PC-3 (cell line): ENCODE measurements at places on chromosomes 7 and 10. TPM values are rescaled to one million over a fixed set of nuclear protein-coding genes. Genes with fewer than 3 reads are reported as not detected.

DNA sequence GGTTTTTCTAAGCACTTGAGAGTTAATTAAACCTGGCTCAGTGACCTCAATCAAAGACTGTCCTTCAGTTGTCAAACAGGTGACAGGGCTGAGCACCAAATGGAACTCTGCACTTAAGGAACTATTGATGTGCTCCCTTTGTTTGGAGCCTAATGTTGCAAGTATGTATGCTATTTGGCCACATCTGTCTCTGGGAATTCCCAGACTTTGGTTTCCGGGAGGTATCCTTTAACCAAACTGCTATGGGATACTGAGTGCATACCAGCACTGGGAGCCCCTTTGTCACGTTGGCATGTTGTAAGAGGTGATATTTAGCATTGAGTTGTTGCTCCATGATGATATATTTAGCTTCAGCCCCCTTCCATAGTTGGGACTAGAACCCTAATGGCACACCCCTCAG is 25.2 kb downstream of the ASZ1 start:
- DNase-seq = no peak
- 0 out of 2 replicates have a peak, but pooled peaks cover 3% of the 10 kb centered on the region for H3K27me3 ChIP-seq
- H3K4me1 ChIP-seq = no peaks in the 10 kb centered on the region
- no peak overlapping the region for H3K27ac ChIP-seq
- no peak overlapping the region for H3K4me3 ChIP-seq
- H3K36me3 ChIP-seq = no peaks in the 10 kb centered on the region

GRCh38 chr10:49368256-49368655 is 27.6 kb downstream of the DRGX start:
- no peak for DNase-seq
- no peaks in the 10 kb centered on the region for H3K4me1 ChIP-seq
- no peak overlapping the region for H3K27ac ChIP-seq
- H3K36me3 ChIP-seq = no peaks in the 10 kb centered on the region
- H3K4me3 ChIP-seq = no peak overlapping the region

- H3K27me3 ChIP-seq = no peaks in the 10 kb centered on the region
- peak; percentile 99 for DNase-seq
- peak overlapping the region; percentile 93 for H3K27ac ChIP-seq
These were observed 216.8 kb upstream of the CCDC6 start for GRCh38 chr10:60123172-60123571.

GRCh38 chr10:31401287-31401686 is 82.3 kb downstream of the ZEB1 start:
- no peaks in the 10 kb centered on the region for H3K36me3 ChIP-seq
- no peak overlapping the region for H3K4me3 ChIP-seq
- no peaks in the 10 kb centered on the region for H3K27me3 ChIP-seq
- DNase-seq = peak; percentile 65
- H3K27ac ChIP-seq = no peak overlapping the region

GRCh38 chr10:89426230-89426868 is 12.0 kb downstream of the IFIT5 start:
- peak; percentile 74 for DNase-seq
- H3K4me3 ChIP-seq = no peak overlapping the region
- H3K4me1 ChIP-seq = peaks cover 26% of the 10 kb centered on the region
- no peaks in the 10 kb centered on the region for H3K36me3 ChIP-seq

DNA sequence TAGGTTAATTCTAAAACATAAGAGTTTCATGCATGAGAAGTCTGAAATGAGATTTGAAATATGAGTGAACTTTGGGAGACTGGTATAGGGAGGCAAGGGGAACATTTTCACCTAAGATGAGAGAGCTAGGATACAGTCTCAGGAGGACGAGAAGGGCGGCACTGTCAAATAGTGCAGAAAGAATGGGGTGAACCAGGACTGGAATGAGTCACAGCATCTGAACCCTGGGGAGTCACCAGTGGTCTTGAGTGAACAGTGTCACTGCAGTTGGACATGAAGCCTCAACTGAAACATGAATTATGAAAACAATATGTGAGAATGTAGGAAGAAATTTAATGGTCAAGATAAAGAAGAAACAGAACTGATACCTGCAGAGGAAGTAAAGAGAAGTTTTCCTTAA is 33.8 kb downstream of the GNG11 start:
- no peak for DNase-seq
- no peaks in the 10 kb centered on the region for H3K27me3 ChIP-seq
- no peak overlapping the region for H3K4me3 ChIP-seq
- H3K27ac ChIP-seq = no peak overlapping the region
- peaks cover 13% of the 10 kb centered on the region for H3K4me1 ChIP-seq
- H3K36me3 ChIP-seq = no peaks in the 10 kb centered on the region

- H3K27ac ChIP-seq = no peak overlapping the region
- no peak for DNase-seq
These were observed 181.9 kb upstream of the VSTM2A start for GRCh38 chr7:54360075-54360840.

DNA sequence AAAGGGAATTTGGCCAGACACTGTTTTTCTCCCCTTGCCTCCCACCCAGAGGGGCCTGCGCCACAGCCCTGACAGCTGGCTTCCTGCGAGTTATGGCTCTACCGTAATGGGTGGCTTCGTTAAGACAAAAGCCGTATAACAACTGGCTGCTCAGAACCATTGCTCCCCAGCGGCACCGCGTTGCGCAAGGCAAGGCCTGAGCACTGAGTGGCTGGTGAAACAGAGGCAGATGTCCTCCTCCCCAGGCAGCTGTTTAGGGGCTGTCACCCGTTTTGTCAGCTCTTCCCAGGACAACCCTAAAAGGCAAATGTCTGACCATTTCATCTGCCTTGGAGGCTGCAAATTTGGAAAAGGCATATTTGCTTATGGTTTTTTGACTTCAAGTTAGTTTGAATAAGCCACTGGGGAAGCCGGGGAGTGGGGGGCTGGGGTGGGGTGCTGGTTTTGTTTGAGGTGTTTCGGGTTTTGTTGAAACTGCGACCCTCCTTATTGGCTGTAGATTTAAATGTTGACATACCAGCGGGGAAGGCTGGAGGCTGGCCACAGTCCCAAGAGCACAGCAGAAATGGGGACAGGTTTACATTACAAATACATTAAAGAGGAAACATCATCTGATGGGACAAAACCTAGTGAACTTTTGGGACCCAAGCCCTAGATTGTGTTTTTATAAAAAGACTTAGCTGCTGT is 681 bp upstream of the SPOCK2 start:
- DNase-seq = no peak
- H3K27ac ChIP-seq = no peak overlapping the region
- no peaks in the 10 kb centered on the region for H3K27me3 ChIP-seq
- no peaks in the 10 kb centered on the region for H3K36me3 ChIP-seq
- no peaks in the 10 kb centered on the region for H3K4me1 ChIP-seq

DNA sequence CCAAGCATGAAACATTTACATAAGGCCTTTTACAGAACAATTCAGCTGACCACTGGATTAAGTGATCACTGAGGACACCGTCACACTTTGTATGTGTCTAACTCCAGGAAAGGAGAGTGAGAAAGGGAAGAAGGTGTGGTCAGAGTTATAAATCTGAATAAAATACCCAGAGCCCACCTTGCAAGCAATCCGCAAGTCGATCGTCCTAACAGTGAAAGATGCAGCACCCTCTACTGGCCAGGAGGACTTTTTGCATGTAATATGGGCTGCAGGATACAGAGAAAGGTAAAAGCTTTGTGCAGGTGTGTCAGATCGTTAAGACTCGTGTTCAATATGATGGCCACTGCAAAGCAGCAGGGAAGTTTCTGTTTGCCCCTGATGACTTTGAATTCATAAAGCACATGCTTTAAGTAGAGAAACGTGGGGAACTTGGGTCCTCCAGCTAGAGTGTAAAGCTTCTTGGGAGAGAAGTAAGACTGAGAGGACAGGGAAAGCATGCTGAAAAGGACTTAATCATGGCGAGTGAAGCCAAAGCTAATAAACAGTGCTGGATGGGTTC is 68.5 kb upstream of the BMPER start:
- peaks cover 8% of the 10 kb centered on the region for H3K4me1 ChIP-seq
- peak; percentile 51 for DNase-seq
- no peaks in the 10 kb centered on the region for H3K27me3 ChIP-seq
- no peaks in the 10 kb centered on the region for H3K36me3 ChIP-seq

GRCh38 chr10:3542185-3542611 is 242.8 kb downstream of the KLF6 start:
- H3K4me1 ChIP-seq = peaks cover 39% of the 10 kb centered on the region
- H3K36me3 ChIP-seq = no peaks in the 10 kb centered on the region
- no peak overlapping the region for H3K4me3 ChIP-seq
- H3K27ac ChIP-seq = peak overlapping the region; percentile 91

- no peaks in the 10 kb centered on the region for H3K27me3 ChIP-seq
- no peaks in the 10 kb centered on the region for H3K4me1 ChIP-seq
- no peak overlapping the region for H3K27ac ChIP-seq
- DNase-seq = no peak
These were observed 322.4 kb downstream of the PCDH15 start for GRCh38 chr10:54478601-54479000.

DNA sequence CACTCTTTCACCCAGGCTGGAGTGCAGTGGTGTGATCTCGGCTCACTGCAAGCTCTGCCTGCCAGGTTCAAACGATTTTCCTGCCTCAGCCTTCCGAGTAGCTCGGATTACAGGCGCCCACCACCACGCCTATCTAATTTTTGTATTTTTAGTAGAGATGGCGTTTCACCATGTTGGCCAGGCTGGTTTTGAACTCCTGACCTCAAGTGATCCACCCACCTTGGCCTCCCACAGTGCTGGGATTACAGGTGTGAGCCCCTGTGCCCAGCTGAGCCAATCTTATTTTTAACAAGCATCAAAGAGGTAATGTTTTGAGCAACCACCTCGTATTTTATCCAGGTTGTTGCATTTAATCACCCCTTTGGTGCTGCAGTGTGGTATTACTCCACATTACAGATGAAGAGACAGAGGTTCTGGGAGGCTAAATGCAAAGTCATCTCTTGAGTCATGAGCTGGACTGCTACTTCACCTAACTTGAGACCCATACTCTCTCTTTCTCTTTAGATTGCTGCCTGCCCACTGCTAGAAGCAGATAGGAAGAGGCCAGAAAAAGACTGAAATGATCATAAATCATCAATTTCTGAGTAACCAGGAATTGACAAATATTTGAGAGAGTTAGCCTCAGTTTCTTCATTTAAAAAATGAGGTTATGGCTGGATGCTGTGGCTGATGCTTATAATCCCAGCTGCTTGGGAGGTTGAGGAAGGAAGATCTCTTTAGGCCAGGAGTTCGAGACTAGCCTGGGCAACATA is 116.2 kb downstream of the CAMK1D start:
- no peaks in the 10 kb centered on the region for H3K27me3 ChIP-seq
- H3K4me3 ChIP-seq = no peak overlapping the region
- no peak for DNase-seq
- no peak overlapping the region for H3K27ac ChIP-seq

DNA sequence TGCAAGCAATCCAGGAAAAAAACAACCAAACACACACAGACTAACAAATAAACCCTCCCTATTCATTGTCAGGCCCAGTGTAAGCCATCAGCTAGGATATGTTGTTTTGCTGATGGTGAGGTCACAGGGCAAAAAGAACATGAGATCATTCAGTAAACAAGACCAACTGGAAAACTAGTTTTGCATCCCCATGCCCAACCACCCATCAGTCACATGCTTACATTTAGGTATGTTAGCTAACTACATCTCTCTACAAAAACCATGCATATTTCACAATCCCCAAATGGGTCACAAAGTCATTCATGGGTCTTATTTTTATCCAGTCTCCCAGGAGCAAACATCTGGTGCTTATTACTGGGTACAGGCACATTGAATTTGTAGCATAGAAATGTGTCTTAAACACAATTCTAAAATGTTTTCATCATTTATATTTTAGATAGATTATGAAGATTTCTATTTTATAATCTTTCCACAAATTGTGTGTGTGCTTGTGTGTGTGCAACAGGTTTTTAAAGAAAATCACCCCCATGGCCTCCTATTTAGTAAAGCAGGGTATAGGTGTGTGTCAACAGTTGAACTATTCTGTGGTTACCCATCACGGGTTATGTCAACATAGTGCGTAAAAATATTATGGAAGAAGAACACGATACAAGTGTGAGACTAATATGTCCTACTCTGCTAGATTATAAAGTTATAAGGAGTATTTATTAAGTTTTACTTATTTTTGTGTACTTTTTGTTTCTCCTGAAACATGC is 103.8 kb upstream of the AKR1E2 start:
- no peaks in the 10 kb centered on the region for H3K36me3 ChIP-seq
- no peak overlapping the region for H3K4me3 ChIP-seq
- H3K27ac ChIP-seq = peak overlapping the region; percentile 43
- DNase-seq = peak; percentile 64
- no peaks in the 10 kb centered on the region for H3K27me3 ChIP-seq
- H3K4me1 ChIP-seq = peaks cover 42% of the 10 kb centered on the region

DNA sequence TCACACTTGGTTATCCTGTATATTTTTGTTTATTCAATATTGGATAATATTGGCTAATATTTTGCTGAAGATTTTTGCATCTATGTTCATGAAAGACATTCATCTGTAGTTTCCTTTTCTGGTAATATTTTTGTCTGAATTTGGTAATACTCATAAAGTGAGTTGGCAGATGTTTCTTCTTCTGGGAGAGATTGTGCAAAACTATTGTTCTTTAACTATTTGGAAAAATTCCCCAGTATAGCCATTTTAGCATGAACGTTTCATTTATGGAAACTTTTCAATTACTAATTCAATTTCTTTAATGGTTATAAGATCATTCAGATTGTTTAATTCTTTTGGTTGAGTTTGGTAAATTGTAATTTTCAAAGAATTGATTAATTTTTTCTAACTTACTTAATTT is 560.8 kb upstream of the FZD8 start:
- DNase-seq = no peak
- H3K4me1 ChIP-seq = no peaks in the 10 kb centered on the region
- H3K4me3 ChIP-seq = no peak overlapping the region
- H3K27ac ChIP-seq = no peak overlapping the region
- H3K27me3 ChIP-seq = no peaks in the 10 kb centered on the region
- H3K36me3 ChIP-seq = no peaks in the 10 kb centered on the region

DNA sequence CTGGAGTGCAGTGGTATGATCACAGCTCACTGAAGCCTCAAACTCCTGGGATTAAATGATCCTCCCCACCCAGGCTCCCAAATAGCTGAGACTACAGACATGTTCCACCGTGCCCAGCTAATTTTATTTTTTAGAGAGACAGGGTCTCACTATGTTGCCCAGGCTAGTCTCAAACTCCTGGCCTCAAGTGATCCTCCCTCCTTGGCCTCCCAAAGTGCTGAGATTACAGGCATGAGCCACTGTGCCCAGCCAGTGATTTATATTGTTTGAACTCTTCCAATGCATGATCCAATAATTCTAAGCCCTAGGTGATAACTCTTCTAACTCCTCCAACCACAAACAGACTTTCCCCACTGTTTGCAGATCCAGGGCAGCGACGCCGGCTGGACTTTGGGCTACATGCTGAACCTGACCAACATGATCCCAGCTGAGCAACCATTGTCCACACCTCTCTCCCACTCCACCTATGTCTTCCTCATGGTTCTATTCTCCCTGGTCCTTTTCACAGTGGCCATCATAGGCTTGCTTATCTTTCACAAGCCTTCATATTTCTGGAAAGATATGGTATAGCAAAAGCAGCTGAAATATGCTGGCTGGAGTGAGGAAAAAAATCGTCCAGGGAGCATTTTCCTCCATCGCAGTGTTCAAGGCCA is 41.8 kb upstream of the CC2D2B start:
- DNase-seq = no peak
- H3K36me3 ChIP-seq = no peaks in the 10 kb centered on the region
- H3K27ac ChIP-seq = no peak overlapping the region
- no peaks in the 10 kb centered on the region for H3K27me3 ChIP-seq

Gene PRR15
- total RNA-seq = 23.4 and 26.6 TPM in 2 replicates

Gene OR6V1
- not detected in 2 replicates for total RNA-seq

Gene EMX2
- not detected in 2 replicates for total RNA-seq
